ENCODE measurements at places on chromosomes 5 and 9.

- peaks cover 3% of the 10 kb centered on the region for H3K36me3 ChIP-seq
- no peak overlapping the region for H3K27ac ChIP-seq
- no peaks in the 10 kb centered on the region for H3K27me3 ChIP-seq
- no peak overlapping the region for H3K4me3 ChIP-seq
- no peaks in the 10 kb centered on the region for H3K4me1 ChIP-seq
These were observed 37.3 kb downstream of the INSYN2B start for GRCh38 chr5:169943026-169943425.

GRCh38 chr9:115891929-115892328 lies 261.7 kb upstream of the PAPPA start:
- H3K4me1 ChIP-seq: no peaks in the 10 kb centered on the region
- no peaks in the 10 kb centered on the region for H3K27me3 ChIP-seq
- no peak overlapping the region for H3K4me3 ChIP-seq
- no peak for DNase-seq
- no peak overlapping the region for H3K27ac ChIP-seq

DNA sequence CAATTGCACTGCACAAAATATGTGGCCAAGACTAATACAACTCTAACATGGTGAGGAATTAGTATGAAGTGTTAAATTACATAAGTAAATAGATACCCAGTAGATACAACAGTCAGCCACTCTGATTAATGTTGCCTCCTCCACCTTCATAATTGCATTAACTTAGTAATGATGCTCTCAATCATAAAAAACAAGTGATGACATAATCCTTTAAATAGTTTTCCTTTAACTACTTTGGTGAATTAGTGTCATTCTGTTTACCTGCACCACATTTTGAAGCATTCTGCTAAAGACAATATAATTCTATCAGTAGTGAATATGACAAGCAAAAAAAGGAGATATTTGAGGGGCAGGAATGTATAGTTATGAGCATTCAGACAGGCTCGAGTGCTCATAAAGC lies 265.9 kb upstream of the SLC24A2 start:
- no peaks in the 10 kb centered on the region for H3K36me3 ChIP-seq
- no peak for DNase-seq
- H3K4me1 ChIP-seq: no peaks in the 10 kb centered on the region
- H3K27me3 ChIP-seq: no peaks in the 10 kb centered on the region
- H3K27ac ChIP-seq: no peak overlapping the region
- H3K4me3 ChIP-seq: no peak overlapping the region

GRCh38 chr5:58985759-58986158 lies 402.9 kb downstream of the RAB3C start:
- no peak overlapping the region for H3K4me3 ChIP-seq
- no peaks in the 10 kb centered on the region for H3K27me3 ChIP-seq
- peaks cover 20% of the 10 kb centered on the region for H3K36me3 ChIP-seq
- no peak for DNase-seq
- no peaks in the 10 kb centered on the region for H3K4me1 ChIP-seq
